Upper lobe of right lung (tissue), 1 donor: ENCODE measurements at places on chromosomes 13 and 19. TPM values are rescaled to one million over a fixed set of nuclear protein-coding genes. Genes with fewer than 3 reads are reported as not detected.

DNA sequence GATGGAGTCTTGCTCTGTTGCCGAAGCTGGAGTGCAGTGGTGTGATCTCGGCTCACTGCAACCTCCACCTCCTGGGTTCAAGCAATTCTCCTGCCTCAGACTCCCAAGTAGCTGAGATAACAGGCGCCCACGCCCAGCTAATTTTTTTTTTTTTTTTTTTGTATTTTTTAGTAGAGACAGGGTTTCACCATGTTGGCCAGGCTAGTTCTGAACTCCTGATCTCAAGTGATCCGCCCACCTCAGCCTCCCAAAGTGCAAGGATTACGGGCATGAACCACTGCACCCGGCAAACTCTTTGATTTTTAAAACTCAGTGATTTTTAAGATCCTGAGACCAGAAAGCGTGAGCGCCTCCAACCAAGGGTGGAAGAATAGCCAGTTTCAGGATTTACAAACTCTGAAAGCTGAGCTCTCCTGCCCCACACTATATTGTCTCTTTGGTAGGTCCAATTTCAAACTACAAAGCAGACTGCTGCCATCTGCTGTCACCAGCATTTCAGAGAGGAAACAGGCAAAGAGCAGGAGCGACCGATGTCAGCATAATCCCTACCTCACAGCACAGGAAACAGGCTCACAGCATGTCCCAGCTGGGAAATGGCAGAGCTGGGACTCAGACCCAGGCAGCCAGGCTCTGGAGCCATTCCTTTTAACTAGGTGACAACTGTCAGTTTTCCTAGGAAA, 9.2 kb downstream of the NOSIP start:
- no peaks in the 10 kb centered on the region for H3K27me3 ChIP-seq
- H3K4me1 ChIP-seq: peaks cover 8% of the 10 kb centered on the region
- no peak overlapping the region for H3K4me3 ChIP-seq
- no peak for DNase-seq
- H3K27ac ChIP-seq: no peak overlapping the region
- H3K36me3 ChIP-seq: peaks cover 22% of the 10 kb centered on the region

The RFPL4AL1 gene
- total RNA-seq: not detected

- no peaks in the 10 kb centered on the region for H3K4me1 ChIP-seq
- DNase-seq: no peak
- H3K4me3 ChIP-seq: no peak overlapping the region
Measured at GRCh38 chr19:5263615-5264014, 77.0 kb downstream of the PTPRS start.

DNA sequence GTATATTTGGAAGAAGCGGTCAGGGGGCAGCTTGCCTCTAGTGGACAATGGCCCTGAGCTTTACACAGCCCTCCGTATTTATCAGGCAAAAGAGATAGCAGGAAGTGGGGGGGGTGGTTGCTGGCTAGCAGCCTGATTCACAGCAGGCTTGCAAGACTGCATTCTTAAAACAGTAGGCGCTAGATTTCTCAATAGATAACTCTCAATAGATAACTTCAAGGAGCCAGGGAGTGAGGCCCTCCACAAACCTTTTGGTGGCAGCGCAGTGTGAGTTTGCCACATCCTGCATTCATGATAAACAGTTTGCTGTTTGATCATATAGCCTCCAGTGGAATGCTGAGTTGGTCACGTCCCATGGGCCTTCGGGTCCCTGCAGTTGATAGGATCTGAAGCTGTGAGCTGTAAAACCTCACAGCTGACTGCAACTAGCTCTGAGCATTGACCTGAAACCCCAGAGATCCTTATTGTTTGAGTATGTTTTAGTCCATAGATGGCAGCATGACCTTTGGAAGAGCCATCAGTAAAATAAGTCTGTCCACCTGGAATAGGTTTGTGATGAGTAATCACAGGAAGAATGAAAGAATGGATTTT, 12.2 kb downstream of the FPR3 start:
- no peak overlapping the region for H3K4me3 ChIP-seq
- H3K27me3 ChIP-seq: no peaks in the 10 kb centered on the region
- H3K4me1 ChIP-seq: peaks cover 20% of the 10 kb centered on the region

DNA sequence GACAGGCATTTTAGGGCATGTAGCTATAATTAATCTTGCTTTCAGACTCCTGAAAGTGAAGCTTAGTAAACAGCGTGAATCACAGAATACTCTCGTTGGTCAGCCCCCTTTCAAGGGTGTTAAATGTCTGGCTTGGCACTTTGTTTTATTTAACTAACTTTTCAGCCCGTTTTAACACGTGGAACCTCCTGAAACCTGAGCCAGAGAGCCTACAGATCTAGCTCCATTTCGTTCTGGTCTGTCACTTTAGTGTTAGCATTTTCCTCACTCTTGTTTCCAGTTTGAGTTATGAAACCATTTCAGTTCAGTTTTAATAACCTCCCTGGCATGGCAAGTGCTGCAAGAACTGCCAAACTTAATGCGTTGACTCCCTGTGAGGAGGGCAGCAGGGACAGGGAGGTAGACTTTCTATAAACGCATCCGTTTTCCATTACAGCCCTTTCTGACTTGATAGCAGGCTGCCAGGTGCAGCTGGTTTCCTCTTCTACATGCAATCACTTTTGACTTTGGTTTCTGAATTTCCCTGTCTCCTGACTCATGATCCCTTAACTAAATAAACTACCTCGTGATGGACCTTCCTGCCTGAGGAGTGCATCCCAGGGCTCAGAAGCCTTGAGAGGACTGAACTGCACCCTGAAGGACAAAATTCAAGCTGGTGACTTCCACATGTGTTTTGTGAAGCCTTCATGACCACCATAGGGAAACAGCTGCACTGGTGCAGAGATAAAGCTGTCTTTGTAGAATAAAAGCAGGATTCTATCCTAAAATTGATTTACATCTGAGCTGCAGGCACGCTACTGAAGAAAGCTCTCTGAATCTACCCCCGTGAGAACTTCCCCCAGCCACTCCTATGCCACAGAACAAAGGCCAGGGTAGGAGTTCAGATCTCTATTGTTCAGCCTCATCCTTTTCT, 192.6 kb downstream of the DLEU7 start:
- DNase-seq: no peak
- H3K36me3 ChIP-seq: no peaks in the 10 kb centered on the region
- H3K4me1 ChIP-seq: peaks cover 3% of the 10 kb centered on the region
- H3K27ac ChIP-seq: no peak overlapping the region
- no peak overlapping the region for H3K4me3 ChIP-seq
- H3K27me3 ChIP-seq: no peaks in the 10 kb centered on the region

DNA sequence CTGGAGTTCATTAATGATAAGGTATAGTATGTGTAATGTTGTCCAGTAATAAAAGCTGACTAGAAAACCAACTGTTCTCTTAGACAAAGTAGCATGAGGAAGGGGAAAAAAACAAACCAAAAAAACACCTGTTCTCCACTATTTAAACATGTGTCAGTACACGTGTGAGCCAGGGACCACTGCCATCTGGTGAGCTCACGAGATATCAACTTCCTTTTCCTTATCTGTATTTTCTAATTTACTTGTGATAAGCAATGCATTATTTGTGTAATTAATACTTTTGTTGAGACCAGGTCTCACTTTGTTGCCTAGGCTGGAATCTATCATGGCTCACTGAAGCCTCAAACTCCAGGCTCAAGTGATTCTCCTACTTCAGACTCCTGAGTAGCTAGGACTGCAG, 4.3 kb upstream of the SIX5 start:
- H3K4me1 ChIP-seq: peaks cover 7% of the 10 kb centered on the region
- H3K27me3 ChIP-seq: no peaks in the 10 kb centered on the region
- peaks cover 15% of the 10 kb centered on the region for H3K36me3 ChIP-seq
- H3K4me3 ChIP-seq: no peak overlapping the region
- H3K27ac ChIP-seq: no peak overlapping the region

DNA sequence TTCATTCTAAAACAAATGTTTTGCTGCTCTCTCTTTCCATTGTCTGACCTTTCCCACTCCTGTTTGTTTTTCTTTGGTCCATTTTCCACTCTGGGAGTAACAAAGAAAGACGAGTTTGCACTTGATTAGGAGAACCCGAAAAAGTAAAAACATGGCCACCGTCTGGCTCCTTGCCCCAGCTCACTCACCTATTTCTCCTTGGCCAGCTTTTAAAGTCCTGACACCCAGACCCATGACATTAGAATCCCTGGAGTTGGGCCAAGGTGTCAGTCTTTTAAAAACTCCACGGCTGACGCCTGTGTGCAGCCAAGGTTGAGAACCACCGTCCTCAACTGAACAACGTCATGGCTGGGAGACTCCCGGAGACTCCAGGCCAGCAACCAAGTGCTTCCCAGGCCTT, 63.6 kb upstream of the FLT1 start:
- no peak overlapping the region for H3K4me3 ChIP-seq
- H3K36me3 ChIP-seq: no peaks in the 10 kb centered on the region
- no peak overlapping the region for H3K27ac ChIP-seq
- peaks cover 11% of the 10 kb centered on the region for H3K4me1 ChIP-seq

DNA sequence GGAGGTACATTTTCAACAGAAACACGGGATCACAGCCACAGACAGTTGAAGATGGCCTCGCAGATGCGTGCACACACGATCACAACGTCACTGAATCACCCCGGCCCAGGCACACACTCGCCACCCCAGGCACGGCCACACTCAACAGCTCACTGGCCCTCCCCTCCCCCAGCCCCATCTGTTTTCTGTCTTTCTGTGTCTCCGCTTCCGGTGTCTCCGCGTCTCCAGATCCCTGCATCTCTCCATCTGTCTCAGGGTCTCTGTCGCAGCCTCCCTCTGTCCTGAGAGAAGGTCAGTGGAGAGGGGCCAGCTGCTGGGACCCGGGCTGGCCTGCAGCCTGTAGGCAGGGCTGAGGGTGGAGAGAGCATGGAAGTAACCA, 3.8 kb upstream of the ATP1A3 start:
- no peaks in the 10 kb centered on the region for H3K36me3 ChIP-seq
- H3K4me3 ChIP-seq: no peak overlapping the region

DNA sequence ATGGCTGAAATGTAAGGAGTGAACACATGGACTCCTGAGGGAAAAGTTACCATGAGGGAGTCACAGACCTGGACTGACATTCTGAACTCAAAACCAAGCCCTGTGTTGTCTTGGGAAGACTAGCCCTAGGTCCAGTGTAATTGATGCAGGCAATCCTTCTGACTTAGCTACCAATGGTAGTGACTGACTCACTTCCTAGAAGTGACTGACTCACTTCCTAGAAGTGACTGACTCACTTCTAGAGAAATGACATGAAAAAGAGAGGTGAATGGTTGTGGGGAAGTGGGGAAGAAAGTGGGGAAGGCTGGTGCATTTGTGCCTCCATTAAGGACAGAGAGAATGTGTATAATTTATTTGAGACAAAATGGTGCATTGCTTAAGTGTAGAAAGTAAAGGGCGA, 49.9 kb downstream of the EDNRB start:
- H3K4me1 ChIP-seq: no peaks in the 10 kb centered on the region
- H3K36me3 ChIP-seq: no peaks in the 10 kb centered on the region
- H3K27ac ChIP-seq: no peak overlapping the region

- no peak for DNase-seq
- H3K27ac ChIP-seq: no peak overlapping the region
- peaks cover 32% of the 10 kb centered on the region for H3K4me1 ChIP-seq
- no peak overlapping the region for H3K4me3 ChIP-seq
- H3K27me3 ChIP-seq: no peaks in the 10 kb centered on the region
Measured at GRCh38 chr13:110242615-110243014, 64.3 kb downstream of the COL4A1 start.

DNA sequence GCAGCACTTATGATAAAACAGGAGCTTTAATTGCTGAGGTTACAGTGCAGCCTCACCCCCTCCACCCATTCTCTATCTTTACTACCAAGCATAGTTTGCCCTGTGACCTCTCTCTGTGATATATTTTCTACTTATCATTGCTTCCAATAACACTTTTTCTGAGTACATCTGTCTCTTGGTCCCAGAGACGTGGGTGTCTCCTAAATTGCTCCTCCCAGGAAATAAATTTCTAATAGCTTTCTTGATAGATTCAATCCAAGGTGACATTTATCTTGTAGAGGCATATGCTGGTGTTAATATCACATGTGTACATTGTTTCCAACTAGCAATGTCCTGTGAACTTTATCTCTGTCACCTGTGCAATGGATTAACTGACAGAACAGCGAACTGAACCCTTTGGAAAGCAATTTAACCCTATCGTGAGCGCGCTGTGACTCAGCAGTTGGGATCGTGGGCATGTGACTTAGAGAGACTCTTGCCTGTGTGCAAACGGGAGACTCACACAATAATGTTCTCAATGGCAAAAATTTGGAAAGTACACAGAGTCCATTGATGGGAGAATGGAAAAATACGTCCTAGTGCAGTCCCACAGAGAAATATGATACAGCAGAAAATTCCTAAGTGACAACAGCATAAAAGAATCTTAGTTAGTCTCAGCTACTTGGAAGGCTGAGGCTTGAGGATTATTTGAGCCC, 7.0 kb upstream of the MAP2K2 start:
- no peak overlapping the region for H3K4me3 ChIP-seq
- H3K27me3 ChIP-seq: no peaks in the 10 kb centered on the region
- H3K4me1 ChIP-seq: no peaks in the 10 kb centered on the region
- DNase-seq: no peak

The CDX2 gene
- not detected for total RNA-seq

The LMTK3 gene
- 7.1 TPM for total RNA-seq

The ZNF358 gene
- 56.9 TPM for total RNA-seq

DNA sequence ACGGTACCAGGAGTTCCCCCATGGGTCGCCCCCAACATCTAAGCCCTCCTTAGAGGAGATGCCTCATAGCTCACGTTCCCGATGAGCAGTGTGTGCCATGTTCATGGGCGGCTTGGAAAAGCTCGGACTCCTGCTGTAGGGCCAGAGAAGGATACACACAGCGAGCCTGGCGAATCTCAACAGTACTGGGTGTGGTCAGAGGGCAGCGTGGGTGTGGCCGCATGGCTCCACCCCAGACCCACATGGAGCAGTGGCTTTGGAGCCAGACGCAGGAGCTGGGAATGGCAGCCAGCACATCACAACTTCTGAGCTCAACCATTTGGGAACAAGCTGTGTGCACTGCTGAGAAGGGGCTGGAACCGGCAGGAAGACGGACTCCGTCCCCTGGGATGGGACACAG, 15.6 kb downstream of the CAPS start:
- DNase-seq: no peak
- no peak overlapping the region for H3K27ac ChIP-seq
- no peak overlapping the region for H3K4me3 ChIP-seq
- H3K27me3 ChIP-seq: no peaks in the 10 kb centered on the region
- peaks cover 11% of the 10 kb centered on the region for H3K4me1 ChIP-seq
- H3K36me3 ChIP-seq: peaks cover 80% of the 10 kb centered on the region

DNA sequence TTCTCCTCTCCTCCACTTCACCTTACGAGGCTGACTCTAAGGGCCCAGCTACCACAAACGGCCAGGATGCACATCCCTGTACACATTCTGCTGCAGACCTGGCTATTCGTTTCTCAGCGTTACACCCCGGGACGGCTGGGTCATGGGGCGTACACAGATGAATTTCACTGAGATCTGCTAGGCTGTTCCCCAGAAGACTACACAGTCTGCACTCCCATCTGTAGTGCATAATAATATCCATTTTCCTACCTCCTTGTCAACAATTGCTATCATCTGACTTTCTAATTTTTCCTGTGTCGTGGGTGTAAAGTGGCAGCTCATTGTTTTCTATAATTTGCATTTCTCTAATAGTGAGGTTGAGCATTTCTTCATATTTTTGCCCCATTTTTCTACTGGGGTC, 85.7 kb downstream of the TM9SF2 start:
- no peak overlapping the region for H3K4me3 ChIP-seq
- DNase-seq: no peak
- H3K4me1 ChIP-seq: no peaks in the 10 kb centered on the region
- H3K27ac ChIP-seq: no peak overlapping the region
- H3K27me3 ChIP-seq: no peaks in the 10 kb centered on the region
